ENCODE measurements at places on chromosomes 3 and 15.

DNA sequence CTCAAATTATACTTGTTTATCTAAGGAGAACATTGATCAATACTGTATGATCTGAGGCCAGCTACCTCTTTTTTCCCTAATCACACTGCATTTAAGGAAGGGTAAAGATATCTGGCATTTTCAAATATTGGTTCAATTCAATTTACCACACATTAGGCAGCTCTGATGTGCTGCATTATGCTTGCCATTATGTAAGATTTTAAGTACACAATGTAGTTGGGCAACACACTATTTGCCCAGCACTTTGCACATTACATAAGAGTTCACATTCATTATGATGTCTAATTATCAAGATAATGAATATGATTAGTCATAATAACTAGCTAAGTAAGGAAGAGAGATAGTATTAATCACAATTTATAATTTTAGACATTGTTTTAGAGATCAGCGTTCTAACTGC is 196.3 kb downstream of the BCHE start:
- DNase-seq: no peak

GRCh38 chr3:33750211-33750548 is 32.1 kb upstream of the CLASP2 start:
- DNase-seq: no peak

DNA sequence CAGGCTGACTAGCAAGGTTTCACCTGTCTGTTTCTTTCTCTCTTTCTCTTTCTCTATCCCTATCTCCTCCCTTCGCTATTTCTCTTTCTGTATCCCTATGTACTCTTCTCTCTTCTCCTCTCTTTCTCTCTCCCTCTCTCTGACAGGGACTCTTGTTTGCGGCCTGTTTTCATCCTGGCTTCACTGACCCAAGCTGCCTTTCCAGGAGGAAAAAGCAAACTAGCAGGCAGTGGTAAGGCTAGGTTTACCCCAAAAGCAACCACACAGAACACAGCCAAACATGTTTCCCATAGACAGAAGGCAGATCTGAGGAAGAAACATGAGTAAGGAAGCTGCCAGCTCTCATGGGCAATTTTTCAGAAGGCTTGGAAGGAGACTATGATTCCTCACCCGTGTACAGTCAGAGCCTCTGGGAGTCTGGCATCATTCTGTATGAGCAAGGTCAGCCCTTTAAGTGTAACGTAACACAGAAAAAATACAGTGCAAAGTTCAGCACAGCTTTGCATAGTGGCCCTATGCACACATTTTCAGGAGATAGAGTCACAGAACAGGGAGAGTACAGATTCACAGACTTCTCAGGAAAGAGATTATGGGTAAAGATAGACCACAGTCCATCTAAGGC is 61.0 kb downstream of the OCA2 start:
- DNase-seq: no peak

DNA sequence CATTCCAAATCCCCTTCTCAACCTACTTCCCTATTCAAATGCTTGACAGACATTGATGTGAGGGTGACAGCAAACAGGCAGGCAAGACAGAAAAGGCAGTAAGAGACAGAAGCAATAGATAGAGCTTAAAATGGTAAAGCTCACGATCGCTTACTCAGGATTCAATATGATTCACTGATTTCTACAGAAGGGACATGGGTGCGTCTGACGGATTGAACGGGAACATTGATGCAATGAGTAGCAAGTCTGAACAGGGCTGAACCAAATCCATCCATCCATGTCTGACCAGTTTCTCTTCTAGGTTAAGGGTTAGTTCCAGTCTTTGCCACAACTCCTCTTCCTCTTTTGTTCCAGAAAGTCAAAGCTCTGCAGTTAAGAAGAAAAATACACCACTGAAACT is 35.1 kb downstream of the P2RY1 start:
- no peak for DNase-seq

DNA sequence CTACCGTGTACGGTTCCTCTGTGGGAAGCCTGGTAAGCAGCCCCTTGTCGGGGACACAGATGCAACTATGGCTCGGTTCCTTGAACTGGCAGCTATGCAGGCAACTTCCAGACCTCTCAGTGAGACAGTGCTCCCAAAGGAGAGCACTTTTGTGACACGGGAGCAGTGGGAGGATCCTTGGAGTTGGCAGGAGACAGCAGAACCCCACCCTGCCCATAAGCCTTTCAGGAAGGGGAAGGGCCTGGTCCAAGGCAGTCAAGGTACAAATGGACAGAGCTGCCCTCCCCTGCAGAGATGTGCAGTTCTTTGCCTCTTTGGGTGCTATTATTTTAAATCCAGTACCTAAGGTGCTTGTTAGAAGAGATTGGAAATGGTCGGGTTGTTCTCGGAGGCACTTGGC is 94.5 kb downstream of the MESD start:
- DNase-seq: no peak

GRCh38 chr15:81454024-81454423 is 80.0 kb upstream of the TMC3 start:
- DNase-seq: no peak

DNA sequence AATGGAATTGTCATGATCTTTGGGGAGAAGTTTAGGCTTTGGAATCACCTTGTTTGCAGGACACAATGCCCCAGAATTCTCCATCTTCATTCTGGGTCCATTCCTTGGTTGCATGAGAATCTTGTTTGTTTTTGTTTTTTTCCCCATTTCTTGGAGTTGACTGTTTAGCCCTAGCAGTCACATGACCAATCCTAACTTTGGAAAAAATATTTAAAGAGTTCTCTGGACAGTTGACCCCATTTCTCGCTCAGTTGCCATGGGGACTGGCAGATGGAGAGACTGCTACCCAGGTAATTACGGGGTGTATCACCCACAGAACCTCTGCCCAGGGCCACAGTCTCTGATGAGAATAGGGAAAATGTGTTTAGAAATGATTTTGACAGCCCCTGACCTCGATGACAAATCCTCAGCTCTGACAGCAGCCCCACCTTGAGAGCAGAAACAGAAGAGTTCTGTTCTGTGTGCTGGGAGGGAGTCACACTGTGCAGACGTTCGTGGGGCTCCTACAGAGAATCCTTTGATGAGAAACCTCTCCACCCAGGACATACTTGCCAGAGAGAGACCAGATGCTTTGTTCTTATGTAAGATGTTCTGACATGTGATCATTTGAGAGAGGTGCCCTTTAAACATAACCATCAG is 57.7 kb downstream of the IL16 start:
- no peak for DNase-seq

GRCh38 chr3:49602877-49603411 is 48.7 kb downstream of the BSN start:
- DNase-seq: peak; percentile 45

DNA sequence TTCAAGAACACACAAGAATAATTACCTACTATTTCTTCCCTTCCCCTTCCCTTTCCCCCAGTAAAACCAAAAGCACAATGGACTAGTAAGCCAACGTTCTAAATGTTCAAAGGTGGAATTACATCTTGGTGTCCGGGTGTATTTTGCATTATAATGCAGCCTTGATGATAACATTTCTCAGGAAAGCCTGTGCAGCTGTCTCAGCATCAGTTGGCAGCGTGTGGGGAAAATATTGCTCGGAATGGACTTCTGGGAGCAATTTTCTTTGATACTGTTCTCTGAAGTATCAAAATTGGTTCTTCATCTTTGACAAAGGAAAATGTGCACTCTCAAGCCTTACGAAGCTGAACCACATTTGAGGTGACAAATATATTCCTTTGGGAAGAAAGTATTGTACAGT is 198.9 kb downstream of the AGBL1 start:
- DNase-seq: no peak

DNA sequence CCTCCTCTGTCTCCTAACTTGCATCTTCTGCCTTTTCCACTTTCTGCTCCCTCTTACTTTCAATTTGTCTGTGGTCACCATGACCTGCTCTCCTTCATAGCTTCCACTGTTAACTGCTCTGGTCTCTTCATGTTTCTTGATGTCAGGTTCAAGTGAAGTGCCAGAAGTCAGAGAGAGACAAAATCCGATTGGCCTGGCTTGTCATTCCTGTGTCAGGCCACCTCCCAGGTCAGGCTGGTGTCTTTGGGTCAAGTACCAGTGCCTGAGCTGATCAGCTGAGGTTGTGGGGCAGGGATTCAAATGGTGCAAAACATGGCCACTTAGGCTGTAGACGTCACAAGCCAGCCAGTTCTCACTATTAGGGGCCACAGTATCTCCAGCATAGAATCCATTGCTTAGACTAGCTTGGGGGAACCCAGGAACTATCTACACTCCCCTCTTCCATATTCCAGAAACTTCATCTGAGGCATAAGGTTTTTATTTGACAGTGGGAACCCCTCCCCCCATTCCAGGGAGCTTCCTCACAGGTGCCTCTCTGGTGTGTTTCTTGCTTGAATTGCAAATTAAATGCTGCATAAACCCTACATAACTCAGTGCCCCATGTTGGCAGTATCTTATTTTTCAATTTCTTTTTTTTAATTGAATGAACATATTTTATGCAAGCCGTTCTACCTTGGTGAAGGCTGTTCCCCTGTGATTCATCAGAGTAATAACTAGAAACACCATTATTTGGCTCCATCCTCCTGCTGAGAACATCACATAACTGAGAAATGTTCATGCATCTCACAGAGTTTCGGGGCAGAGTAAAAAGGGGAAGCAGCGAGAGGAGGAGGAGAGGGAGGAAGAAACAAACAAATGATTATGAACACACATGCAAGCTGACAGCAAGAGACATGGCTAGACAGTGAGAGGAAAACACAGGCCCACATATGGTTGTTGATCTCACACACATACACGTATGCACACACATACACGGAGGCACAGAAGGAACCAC is 175.8 kb downstream of the TLE3 start:
- no peak for DNase-seq

GRCh38 chr15:65044724-65045481 is at the start of gene SLC51B:
TSS of gene SLC51B (plus strand) at chr15:65045387. CDS start at chr15:65050005, 4,618 bp downstream.
- no peak for DNase-seq

GRCh38 chr3:105987809-105988208 is 119.0 kb upstream of the CBLB start:
- no peak for DNase-seq

All from stimulated activated naive CD4-positive, alpha-beta T cell treated with Interleukin-2 at 50 U/mL for 16 hours (primary cell).